IPS-NIHi11 (cell line): ENCODE measurements at places on chromosomes 3 and 15.

DNA sequence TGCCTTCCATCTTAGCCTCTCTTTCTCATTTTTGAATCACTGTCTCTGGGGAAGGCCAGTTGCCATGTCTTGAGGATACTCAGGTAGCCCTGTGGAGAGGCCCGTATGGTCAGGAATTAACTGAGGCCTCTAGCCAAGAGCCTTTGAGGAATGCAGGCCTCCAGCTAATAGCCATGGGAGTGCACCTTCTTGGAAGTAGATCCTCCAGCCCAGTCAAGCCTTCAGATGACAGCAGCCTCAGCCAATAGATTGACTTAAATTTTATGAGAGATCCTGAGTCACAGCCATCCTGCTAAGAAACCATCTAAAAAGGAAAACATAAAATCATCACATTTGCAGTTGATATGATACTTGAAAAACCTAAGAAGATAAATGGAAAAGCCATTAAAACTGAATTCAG lies 112.5 kb upstream of the BNIP2 start:
- no peak for DNase-seq

- DNase-seq = peak; percentile 79
Measured at GRCh38 chr3:54146506-54147239, 24.3 kb downstream of the CACNA2D3 start.

DNA sequence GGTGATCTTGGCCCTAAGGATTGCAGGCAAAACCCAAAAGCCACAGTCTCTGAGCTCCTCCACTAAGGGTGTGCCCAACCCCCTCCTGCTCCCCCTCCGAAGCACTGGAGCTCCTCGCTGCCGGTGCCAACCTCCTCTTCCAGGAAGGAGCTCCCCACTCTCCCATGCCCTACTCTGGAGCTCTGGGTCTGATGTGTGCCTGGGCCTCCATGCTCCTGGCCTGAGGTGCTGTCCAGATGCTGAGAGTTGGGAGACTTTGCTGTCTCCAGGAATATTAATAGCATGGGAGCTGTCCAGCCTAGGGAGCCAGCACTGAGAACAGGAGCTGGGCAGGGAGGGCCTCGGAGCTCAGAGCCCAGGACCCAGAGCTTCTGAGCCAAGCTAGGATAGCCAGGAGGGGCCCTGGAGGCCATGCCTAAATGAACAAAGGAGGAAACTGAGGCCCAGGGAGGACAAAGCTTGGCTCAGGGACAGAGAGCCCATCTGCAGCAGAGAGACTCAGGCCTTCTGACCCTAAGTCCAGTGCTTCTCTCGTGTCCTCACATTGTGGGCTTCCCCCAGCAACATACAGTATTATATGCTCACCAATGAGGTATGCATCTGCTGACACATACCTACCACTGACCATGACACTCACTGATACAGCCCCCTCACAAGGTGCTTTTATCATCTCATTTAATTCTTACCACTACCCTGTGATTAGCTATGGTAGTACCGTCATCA lies 36.9 kb upstream of the HERC1 start:
- peak; percentile 91 for DNase-seq

GRCh38 chr3:52458031-52458760 lies 2.8 kb downstream of the NISCH start:
- no peak for DNase-seq
